Aorta (tissue), 5 donors: ENCODE measurements at places on chromosomes 13 and 19.

DNA sequence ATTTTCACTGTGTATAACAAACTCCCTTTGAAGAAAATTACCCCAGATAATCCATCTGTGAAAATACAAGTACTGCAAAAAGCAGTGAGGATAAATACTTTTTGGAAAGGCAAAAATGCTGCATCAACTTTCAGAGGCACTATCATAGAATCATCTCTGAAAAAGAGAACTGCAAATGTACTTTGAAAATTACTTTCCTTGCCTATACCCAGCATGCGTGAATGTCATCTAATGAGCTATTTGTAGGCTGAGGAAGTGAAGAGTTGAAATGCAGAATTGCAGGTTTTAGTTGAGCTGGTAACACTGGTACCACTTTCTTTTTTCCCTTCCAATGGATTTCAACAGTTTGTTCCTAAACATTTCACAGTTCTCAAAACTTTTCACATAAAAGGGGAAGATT is 196.7 kb downstream of the TBC1D4 start:
- no peak for DNase-seq

- DNase-seq: no peak
Observed at GRCh38 chr19:45087531-45087930, 5.4 kb upstream of the PPP1R37 start.

DNA sequence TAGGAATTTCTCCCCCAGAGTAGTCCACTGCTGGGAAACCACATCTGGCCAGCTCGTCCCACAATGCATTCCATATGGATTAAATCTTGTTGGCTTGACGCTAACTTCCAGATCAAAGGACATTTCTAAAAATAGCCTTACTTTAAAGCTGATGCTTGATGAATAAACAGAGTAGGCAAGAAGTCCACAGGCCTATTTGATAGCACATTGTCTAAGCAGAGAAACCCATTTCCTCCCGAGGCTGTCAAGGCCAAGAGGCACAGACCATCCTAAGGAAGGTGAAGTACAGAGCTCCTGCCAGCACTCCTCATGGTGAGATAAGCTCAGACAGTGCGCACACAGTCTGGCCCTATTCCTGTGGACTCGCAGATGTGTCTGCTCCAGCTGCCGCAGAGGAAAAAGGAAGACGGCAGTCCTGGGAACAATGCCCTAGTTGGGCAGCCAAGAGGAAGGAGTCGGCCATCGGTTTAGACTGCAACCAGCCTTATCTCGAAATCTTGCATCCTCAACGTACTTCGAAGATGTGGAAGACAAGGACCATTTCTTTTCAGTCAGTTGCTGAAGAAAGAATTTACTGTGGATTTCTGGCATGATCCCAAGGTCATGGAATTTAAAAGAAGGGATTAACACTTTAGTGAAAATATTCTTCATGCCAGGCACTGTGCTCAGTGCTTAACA is 156.8 kb downstream of the RGCC start:
- peak; percentile 60 for DNase-seq

GRCh38 chr19:44401139-44402115 is at the start of gene ZNF285:
TSS of gene ZNF285 (minus strand) at chr19:44401608. CDS start at chr19:44397213, 4,395 bp downstream.
- DNase-seq: peak; percentile 96

DNA sequence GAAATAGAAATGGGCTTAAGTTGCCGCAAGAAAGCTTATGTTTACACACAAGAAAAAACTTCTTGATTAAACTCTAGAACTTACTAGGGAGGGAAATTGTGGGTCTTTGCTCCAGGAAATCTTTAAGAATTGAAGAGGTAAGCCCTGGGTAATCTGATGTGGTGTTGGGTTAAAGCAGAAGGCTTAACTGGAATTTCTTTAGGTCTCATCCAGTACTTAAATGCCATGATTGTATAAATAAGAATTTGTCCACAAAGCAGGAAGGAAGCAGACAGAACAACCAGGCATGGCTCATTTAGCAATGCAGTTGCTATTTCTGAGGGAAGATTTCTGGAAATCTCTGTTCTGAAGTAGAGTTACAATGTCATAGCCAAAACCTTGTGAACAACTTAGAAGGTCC is 360.4 kb downstream of the KLF5 start:
- no peak for DNase-seq

- DNase-seq: no peak
Observed at GRCh38 chr13:30726192-30726591, 9.2 kb upstream of the ALOX5AP start.

- no peak for DNase-seq
Observed at GRCh38 chr13:99075268-99076191, 97.7 kb upstream of the DOCK9 start.

- DNase-seq: no peak
Observed at GRCh38 chr13:108828086-108828815, 198.8 kb downstream of the MYO16 start.
